GM03348 (cell line): ENCODE measurements at places on chromosomes 6 and 20.

DNA sequence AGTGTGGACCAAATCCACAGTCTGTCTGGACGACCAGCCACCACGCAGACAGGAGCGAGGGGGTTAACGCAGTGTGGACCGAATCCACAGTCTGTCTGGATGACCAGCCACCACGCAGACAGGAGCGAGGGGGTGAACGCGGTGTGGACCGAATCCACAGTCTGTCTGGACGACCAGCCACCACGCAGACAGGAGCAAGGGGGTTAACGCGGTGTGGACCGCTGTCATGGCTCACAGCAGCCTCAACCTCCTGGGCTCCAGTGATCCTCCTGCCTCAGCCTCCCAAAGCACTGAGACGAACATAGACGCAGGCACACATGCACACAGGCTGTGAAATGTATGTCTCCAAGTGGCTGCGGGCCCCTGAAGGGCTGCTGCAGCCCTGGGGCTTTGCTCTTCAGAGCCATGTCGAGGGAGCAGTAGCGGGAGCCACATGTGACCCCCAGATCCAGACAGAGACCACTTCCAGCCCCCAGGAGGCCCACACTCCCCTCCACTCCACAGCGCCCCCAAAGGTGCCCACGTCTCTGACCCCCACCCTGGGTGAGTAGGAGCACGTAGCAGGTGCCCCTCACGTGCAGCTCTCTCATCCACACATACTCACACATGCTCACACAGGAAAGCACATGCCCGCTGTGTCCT, 98.1 kb downstream of the YTHDF1 start:
- no peak for DNase-seq

DNA sequence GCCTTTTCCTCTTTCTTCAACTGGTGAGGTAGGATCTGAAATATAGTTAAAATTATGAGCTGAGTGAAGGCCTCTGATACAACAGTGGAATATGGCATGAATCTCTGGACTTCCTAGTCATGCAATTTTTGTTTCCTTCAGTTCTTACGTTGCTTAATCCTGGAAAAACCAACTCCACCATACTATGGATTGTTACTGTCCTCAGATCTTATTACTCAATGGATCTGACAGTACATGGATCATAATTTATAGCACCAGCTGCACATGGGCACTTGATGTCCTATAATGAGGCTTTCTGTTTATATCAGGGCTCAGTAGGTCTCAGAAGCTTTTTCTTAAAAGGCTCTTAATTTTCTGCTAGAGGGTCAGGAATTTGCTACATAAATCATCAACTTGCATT, 1341.0 kb upstream of the EYS start:
- DNase-seq: no peak

GRCh38 chr6:49649988-49650387, 13.3 kb upstream of the RHAG start:
- no peak for DNase-seq

DNA sequence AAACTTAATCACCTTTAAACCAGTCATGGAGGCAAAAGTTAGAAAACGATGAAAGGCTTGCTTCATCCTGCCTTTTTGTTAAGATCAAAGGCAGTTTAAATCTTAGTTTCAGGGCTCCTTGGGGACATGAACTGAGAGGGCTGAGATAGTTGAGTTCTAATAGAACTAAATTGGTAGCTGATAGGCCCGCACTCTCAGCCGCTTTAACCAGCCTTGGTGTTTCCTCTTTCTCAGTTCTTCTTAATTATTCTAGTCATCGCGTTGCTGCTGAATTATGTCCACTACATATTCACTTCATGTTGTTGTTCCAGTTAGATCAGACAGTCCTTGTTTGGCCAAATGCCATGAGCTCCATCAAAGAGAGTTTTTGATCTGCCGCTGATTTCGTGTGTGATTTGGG, 72.5 kb downstream of the ANKS1A start:
- no peak for DNase-seq

GRCh38 chr6:138592749-138593123, 93.4 kb upstream of the NHSL1 start:
- DNase-seq: no peak

- DNase-seq: no peak
Observed at GRCh38 chr6:57307850-57308249, 9.6 kb upstream of the PRIM2 start.
